ENCODE measurements at places on chromosomes 4 and X.

DNA sequence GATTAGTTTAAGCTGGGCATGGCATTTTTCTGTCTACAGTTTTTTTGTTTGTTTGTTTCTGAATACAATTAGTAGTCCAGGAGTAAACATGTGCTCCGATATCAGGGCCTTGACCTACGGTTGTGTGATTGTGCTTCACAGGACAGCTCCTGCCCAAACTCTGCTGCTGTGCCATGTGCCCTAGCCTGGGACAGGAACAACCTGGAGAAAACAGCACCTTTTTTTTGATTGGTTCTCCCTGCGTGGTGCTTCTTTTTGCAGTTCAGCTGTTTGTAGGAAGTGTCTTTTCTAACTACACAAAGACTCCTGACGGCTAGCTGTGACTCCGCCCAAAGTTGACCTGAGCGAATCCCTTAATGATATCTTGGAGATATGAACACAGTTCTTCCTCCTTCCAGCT lies 158.8 kb downstream of the ATP10D start:
- no peak for DNase-seq

DNA sequence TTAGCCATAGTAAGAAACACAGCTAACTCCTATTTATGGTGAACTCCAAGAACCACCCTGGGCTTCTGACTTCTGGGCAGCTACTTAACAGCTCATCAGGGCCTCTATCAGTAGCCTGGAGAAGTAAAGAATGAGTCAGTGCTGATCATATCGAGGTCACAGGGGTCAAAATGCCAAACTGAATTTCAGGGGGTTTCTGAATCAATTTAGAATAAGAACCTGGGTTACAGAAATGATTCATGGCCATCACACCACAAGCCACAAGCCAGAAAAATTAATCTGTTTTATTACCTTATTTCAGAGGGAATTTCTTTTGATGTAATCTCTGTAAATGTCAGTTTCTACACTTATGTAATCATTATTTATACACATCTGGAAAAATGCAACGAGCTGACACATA lies 64.4 kb downstream of the CHST7 start:
- no peak for DNase-seq

- no peak for DNase-seq
Measured at GRCh38 chr4:24226667-24227066, 336.8 kb upstream of the PPARGC1A start.

GRCh38 chr4:127985989-127986388 lies 20.8 kb downstream of the ABHD18 start:
- no peak for DNase-seq

GRCh38 chr4:79237851-79238250 lies 88.0 kb downstream of the NAA11 start:
- no peak for DNase-seq

DNA sequence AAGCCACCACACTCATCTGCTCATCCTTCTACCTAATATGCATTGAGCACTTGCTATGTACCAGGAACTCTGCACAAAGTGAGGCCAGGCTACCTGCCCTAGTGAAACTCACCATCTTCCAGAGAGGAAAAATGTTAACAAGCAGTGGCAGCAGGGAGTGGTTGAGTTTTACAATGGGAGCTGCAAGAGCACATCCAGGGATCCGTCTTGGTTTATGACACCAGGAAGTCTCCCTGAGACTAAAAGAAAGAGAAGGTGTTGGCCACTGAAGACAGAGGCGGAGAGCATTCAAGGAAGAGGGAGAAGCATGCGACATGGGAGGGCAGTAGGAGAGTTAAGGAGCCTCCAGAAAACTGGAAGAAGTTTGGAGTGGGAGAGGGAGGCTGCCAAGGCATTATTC lies 178.1 kb upstream of the CPEB2 start:
- no peak for DNase-seq

GRCh38 chrX:76555816-76556215 lies 128.3 kb downstream of the MAGEE1 start:
- DNase-seq: peak; percentile 52

DNA sequence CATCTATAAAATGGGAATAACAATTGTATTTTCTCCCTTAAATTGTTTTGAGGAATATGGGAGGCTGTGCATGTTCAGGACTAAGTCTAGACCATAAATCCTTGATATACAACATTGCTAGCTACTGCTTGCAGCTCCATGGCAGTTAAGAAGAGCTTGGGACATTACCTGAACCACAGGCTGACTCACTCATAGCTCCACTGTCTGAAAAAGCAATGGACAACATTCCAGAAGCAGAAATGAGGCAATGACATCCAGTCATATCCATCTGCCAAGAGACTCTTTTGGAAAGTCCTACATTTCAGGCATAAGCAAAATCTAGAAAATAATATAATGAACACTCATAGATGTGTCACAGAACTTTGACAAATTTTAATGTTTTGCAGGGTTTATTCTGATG lies 167.3 kb upstream of the LEF1 start:
- DNase-seq: no peak

DNA sequence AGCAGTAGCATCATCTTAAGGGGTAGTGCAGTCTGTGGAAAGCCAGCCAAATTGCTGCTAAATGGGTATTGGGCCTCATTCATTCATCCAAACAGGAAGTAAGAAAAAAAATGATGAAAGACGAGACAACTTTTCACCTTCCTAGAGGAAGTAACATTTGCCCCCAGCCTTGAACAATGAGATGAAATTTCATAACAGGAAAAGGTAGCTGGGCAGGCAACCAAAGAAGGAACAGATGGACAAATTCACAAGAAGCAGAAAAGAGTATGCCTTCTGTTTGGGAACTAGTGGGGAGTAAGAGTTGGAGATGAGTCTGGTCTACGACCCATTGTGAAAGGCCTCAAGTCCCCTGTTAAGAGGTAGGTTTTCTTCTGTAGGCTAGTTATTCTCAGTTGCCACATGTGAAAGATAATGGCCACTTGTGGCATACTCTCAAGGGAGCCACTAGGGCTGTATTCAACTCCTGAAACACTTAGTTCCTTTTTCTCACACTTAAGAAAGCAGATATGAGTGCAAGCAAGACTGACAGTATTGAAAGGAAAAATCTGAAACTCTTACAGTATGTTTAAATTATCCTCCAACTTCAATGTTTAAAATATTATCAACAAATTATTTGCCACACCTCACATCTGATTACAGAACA lies 190.4 kb downstream of the AR start:
- DNase-seq: no peak

DNA sequence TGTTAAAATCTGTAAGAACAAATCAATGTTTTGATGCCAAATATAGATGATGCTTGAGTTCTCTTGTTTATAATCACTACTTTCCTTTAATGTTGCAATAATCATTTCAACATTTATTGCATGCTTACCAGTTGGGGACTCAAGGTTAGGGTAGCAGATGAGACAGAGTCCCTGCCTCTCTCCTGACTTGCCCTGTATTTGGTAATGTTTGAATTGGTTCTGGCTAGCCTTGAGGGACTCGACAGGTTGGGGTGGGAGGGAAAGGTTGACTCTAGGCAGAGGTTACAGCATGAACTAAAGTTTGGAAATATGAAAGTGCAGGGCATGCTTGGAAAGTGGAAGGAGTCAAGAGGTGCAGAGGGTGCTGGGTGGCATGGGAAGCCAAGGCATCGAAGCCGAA lies 2.0 kb downstream of the SEC24B start:
- DNase-seq: no peak

DNA sequence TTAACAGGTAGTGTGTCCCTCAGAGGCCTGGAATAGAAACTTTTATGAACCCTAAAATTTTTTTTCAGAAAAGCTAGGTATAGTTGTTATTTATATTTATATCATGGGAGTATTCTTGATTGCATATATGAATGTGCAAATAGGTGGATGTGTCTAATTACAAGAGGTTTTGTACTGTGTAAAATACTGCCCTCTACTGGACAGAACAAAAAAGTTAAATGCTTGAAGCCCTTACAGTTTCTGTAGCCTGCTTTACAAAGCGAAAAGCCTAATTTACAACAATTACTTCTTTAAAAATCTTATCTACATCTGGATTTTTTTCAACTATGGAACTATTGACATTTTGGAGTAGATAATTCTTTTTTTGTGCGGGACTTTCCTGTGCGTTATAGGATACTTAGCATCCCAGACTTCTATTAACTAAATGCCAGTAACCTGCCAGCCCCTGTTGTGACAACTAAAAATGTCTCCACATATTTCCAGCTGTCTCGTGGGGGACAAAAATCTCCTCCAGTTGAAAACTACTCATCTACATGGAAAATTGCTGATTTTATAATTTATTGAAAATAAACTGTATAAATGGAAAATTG lies 35.1 kb downstream of the ENPEP start:
- no peak for DNase-seq

- DNase-seq: no peak
Measured at GRCh38 chrX:124208660-124209059, 123.8 kb upstream of the TEX13D start.

DNA sequence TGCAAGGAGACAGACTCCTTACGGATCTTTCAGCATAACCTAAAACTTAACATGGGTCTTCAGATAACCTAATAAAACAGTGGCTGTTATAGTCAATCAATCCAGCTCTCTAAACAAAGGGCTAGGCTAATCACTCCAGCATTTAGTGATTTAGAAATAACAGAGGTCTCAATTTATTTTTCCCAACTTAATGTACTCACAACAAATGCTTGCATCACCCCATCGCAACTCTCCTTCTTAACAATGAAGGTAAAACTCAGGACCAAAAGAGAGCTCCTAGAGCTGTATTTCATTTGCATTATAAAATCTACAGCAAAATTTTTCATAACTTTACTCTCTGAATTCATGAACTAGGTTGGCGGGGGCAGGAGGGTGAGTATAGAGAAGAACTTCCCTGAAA lies 1.1 kb downstream of the LIN54 start:
- no peak for DNase-seq

- no peak for DNase-seq
Measured at GRCh38 chr4:76782837-76783236, 115.1 kb downstream of the SOWAHB start.

DNA sequence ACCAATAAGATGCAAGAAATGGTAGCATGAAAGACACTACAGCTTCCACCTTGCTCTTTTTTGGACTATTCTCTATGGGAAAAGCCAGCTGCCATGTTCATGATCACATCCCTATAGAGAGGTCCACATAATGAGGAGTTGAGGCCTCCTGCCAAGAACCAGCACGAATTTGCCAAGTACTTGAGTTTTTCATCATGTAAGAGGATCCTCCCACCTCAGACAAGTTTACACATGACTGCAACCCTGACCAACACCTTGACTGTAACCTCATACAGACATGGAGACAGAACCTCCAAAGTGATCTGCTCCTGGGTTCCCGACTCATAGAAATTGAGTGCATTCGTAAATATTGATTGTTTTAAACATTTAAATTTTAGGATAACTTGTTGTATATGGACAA lies 135.2 kb upstream of the TSPAN5 start:
- DNase-seq: no peak

- no peak for DNase-seq
Measured at GRCh38 chr4:36337665-36338185, 56.3 kb downstream of the DTHD1 start.

GRCh38 chr4:153122855-153123254 lies 81.4 kb upstream of the TRIM2 start:
- DNase-seq: no peak

DNA sequence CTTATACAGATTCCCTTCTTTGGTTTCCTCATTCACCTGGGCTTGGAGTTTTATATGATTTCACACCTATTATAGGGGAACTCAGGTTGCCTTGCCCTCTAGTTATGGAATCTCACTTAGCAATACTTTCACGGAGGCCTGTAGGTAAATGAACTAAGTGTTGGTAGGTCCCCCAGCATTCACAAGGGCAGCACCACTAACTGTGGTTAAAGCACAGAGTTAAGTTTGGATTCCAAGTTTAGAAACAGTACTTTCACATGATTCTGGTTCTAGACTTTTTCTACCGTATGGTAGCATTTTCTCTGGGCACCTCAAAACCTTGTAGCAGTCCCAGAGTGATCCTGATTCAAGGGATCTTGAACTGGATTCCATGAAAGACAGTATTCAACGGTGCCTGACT lies 46.4 kb downstream of the SH2D1A start:
- DNase-seq: no peak

DNA sequence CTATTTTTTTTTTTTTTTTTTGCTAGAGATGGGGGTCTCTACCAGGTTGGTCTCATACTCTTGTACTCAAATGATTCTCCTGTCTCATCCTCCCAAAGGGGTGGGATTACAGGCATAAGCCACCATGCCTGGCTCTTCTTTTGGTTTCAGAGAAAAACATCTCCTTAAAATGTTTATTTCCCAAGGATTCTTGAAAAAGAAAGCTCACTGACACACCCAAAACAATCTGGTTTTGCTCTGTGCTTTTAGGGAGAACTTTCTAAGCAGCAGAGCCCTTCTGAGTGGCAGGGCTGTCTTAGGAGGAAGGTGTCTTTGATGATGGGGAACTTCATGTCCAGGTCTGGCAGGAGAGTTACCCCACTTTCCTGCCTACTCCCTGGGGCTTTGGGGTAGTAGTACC lies 1.2 kb downstream of the SOD3 start:
- DNase-seq: no peak

- no peak for DNase-seq
Measured at GRCh38 chrX:65589304-65589703, 54.7 kb upstream of the LAS1L start.

GRCh38 chrX:10352536-10352935 lies 195.8 kb downstream of the CLCN4 start:
- DNase-seq: no peak

GRCh38 chr4:48692897-48693296 lies 87.2 kb downstream of the FRYL start:
- no peak for DNase-seq

- DNase-seq: no peak
Measured at GRCh38 chr4:84857296-84857695, 109.2 kb downstream of the WDFY3 start.

GRCh38 chrX:56397636-56398035 lies 165.5 kb downstream of the KLF8 start:
- no peak for DNase-seq

- DNase-seq: no peak
Measured at GRCh38 chrX:76148041-76148665, 24.7 kb upstream of the PBDC1 start.

GRCh38 chrX:39752815-39753214 lies 344.9 kb downstream of the BCOR start:
- no peak for DNase-seq

- DNase-seq: no peak
Measured at GRCh38 chr4:107120661-107121060, 84.5 kb upstream of the DKK2 start.

GRCh38 chrX:27565992-27566391 lies 24.2 kb upstream of the DCAF8L2 start:
- no peak for DNase-seq

- no peak for DNase-seq
Measured at GRCh38 chr4:127698789-127699200, 31.4 kb upstream of the SLC25A31 start.

- peak; percentile 45 for DNase-seq
Measured at GRCh38 chrX:1172496-1172895, 40.0 kb downstream of the CRLF2 start.

Measured in H1 (cell line).